ENCODE measurements at places on chromosomes 5 and 9. TPM values are rescaled to one million over a fixed set of nuclear protein-coding genes. Genes with fewer than 3 reads are reported as not detected.

The IFNK gene
- total RNA-seq = not detected

The ACSL6 gene
- total RNA-seq = 2.2 TPM

The OSMR gene
- total RNA-seq = not detected

- no peaks in the 10 kb centered on the region for H3K36me3 ChIP-seq
- H3K27ac ChIP-seq = no peak overlapping the region
- DNase-seq = no peak
- H3K27me3 ChIP-seq = no peaks in the 10 kb centered on the region
- H3K4me3 ChIP-seq = no peak overlapping the region
- no peaks in the 10 kb centered on the region for H3K4me1 ChIP-seq
These were observed 274.3 kb upstream of the ZNF462 start for GRCh38 chr9:106588626-106589025.

DNA sequence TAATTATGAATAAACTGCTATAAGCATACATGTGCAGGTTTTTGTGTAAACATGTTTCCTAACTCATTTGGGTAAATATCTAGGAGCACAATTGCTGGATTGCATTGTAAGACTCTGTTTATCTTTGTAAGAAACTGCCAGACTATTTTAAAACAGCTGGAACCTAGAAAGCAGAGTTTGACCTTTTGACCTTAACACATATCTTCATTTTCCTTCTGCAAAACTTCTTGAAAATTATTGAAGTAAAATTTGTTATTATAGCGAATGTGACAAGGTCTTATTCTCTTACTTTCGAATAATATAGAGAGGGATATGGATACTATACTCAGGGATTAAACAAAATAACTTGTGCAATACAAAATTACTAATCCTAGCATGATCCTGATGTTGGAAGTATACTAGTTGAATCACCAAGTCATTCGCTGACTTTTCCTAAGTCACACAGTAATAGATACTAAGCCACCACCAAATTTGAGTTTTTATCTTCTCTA, 3.2 kb upstream of the ANXA1 start:
- no peak overlapping the region for H3K4me3 ChIP-seq
- no peaks in the 10 kb centered on the region for H3K36me3 ChIP-seq
- no peaks in the 10 kb centered on the region for H3K27me3 ChIP-seq
- no peak overlapping the region for H3K27ac ChIP-seq
- peaks cover 4% of the 10 kb centered on the region for H3K4me1 ChIP-seq

GRCh38 chr9:1979741-1980367, 35.3 kb upstream of the SMARCA2 start:
- no peaks in the 10 kb centered on the region for H3K36me3 ChIP-seq
- no peak overlapping the region for H3K27ac ChIP-seq
- no peaks in the 10 kb centered on the region for H3K4me1 ChIP-seq
- H3K4me3 ChIP-seq = no peak overlapping the region
- DNase-seq = no peak
- no peaks in the 10 kb centered on the region for H3K27me3 ChIP-seq

- no peak overlapping the region for H3K27ac ChIP-seq
- no peaks in the 10 kb centered on the region for H3K27me3 ChIP-seq
- no peaks in the 10 kb centered on the region for H3K36me3 ChIP-seq
- no peak overlapping the region for H3K4me3 ChIP-seq
- H3K4me1 ChIP-seq = no peaks in the 10 kb centered on the region
These were observed 1.1 kb upstream of the GABRP start for GRCh38 chr5:170782438-170782837.

GRCh38 chr9:126514037-126514821, 99.5 kb upstream of the LMX1B start:
- H3K36me3 ChIP-seq = no peaks in the 10 kb centered on the region
- H3K4me1 ChIP-seq = peaks cover 46% of the 10 kb centered on the region
- H3K27ac ChIP-seq = no peak overlapping the region
- DNase-seq = peak; percentile 77
